ENCODE measurements at places on chromosomes 6 and 20. TPM values are rescaled to one million over a fixed set of nuclear protein-coding genes. Genes with fewer than 3 reads are reported as not detected.

PARD6B gene
- total RNA-seq, result 14.8 TPM

PTCHD4 gene
- 3.6 TPM for total RNA-seq

E2F3 gene
- total RNA-seq, result 10.2 TPM

GPR6 gene
- total RNA-seq, result not detected

BCKDHB gene
- 12.4 TPM for total RNA-seq

RIMS1 gene
- not detected for total RNA-seq

PRKN gene
- 1.9 TPM for total RNA-seq

ZBTB46 gene
- 1.7 TPM for total RNA-seq

NAPB gene
- 10.6 TPM for total RNA-seq

ARMC12 gene
- total RNA-seq, result 1.0 TPM

HLA-DMB gene
- not detected for total RNA-seq

CCN6 gene
- not detected for total RNA-seq

CBFA2T2 gene
- 12.2 TPM for total RNA-seq

SLC52A3 gene
- 3.5 TPM for total RNA-seq

HAO1 gene
- not detected for total RNA-seq

PAX1 gene
- not detected for total RNA-seq

GSTA3 gene
- total RNA-seq, result not detected

LY6G6F gene
- not detected for total RNA-seq

PRR18 gene
- under 0.01 TPM for total RNA-seq

RAD21L1 gene
- total RNA-seq, result not detected

TMC2 gene
- not detected for total RNA-seq

RCAN2 gene
- total RNA-seq, result under 0.01 TPM

ELOVL5 gene
- total RNA-seq, result 61.9 TPM

GATA5 gene
- not detected for total RNA-seq

FILIP1 gene
- total RNA-seq, result under 0.01 TPM

NSFL1C gene
- 39.6 TPM for total RNA-seq

LRFN2 gene
- total RNA-seq, result not detected

NUP153 gene
- total RNA-seq, result 38.6 TPM

LZTS3 gene
- total RNA-seq, result 14.4 TPM

DDR1 gene
- total RNA-seq, result 486 TPM

CTAGE9 gene
- not detected for total RNA-seq

ARMH2 gene
- total RNA-seq, result not detected

SSTR4 gene
- total RNA-seq, result not detected

OR2B3 gene
- total RNA-seq, result not detected

CLPSL1 gene
- total RNA-seq, result not detected

CYP24A1 gene
- 4.4 TPM for total RNA-seq

PNPLA1 gene
- 0.36 TPM for total RNA-seq

NNAT gene
- not detected for total RNA-seq

FOXC1 gene
- total RNA-seq, result 6.9 TPM

JPH2 gene
- 0.68 TPM for total RNA-seq

COL19A1 gene
- total RNA-seq, result not detected

BNIP5 gene
- total RNA-seq, result not detected

CD109 gene
- total RNA-seq, result 152 TPM

ABT1 gene
- 15.4 TPM for total RNA-seq

DLGAP4 gene
- total RNA-seq, result 42.1 TPM

TMEM244 gene
- total RNA-seq, result not detected

ADGRG6 gene
- total RNA-seq, result 13.0 TPM

RNF144B gene
- 142 TPM for total RNA-seq

BHLHE23 gene
- not detected for total RNA-seq

SCRT2 gene
- total RNA-seq, result not detected

SLC22A2 gene
- total RNA-seq, result not detected

RBPJL gene
- total RNA-seq, result not detected
